ENCODE measurements at places on chromosomes 5 and 9.

DNA sequence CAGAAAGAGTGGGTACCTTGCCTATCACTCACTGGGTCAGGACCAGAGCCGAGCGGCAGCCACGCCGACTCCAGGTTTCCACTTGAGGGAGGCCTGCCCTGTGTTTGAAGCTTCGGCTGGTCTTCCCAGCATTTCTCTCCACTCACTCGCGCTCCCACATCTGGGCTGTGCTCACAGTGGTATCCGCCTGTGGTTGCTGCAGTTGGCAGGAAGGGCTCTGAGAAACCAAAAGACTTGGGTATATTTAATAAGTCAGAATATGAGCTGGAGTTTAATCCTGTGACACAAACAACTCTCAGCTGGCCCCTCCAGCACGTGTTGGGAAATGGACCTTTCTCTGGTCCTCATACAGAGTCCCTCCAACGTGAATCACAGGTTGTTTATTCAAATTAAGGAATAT lies 70.9 kb downstream of the SPRY4 start:
- DNase-seq, result no peak

GRCh38 chr9:91782708-91783214 lies 167.3 kb downstream of the ROR2 start:
- no peak for DNase-seq

GRCh38 chr5:10290438-10290837 lies 17.3 kb downstream of the CMBL start:
- DNase-seq, result no peak

DNA sequence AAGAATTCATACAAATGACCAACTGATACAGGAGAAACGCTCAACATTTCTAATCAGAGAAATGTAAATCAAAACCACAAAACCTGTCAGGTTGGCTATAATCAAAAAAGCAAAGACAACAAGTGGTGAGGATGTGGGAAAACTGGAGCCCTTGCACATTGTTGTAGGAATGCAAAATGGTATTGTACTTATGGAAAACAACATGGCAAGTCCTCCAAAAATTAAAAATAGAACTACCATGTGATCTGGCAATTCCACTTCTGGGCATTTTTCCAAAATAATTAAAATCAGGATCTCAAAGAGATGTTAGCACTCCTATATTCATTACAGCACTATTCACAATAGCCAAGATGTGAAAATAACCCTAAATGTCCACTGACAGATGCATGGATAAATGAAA lies 76.1 kb downstream of the FNIP1 start:
- DNase-seq, result no peak

GRCh38 chr5:57947181-57947580 lies 464.6 kb upstream of the ACTBL2 start:
- DNase-seq, result no peak

DNA sequence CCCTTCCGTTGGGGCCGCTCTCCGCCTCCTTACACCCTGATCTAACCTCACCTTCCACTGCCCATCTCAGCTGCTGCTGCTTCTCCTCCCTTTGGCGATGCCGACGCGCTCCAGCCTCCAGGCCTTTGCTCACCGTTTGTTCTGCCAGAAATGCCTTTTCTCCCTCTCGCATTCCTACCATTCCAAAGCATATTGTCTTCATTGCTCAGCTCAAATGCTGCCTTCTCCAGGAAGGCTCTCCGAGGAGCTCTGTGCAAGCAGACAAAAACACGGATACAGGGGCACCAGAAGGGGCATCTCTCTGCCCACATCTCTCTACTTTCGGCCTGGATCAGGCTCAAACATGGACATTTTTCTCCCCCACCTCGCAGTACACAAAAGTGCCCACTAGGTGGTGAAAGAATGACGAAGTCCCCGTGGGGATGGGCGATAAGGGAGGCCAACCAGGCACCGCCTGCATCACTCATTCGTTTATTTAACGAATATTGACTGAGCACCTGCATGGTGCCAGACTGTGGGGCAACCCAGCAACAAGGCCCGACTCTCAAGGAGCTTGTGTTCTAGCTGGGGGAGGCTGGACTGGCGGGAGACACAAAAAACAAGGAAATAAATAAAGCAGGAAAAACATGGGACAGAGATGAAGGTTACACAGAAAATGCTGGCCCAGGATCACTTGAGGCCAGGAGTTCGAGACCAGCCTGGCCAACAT lies 7.3 kb upstream of the GRHPR start:
- peak; percentile 76 for DNase-seq

GRCh38 chr5:72956324-72957140 lies 691 bp downstream of the FCHO2 start:
- DNase-seq, result peak; percentile 17

- DNase-seq, result no peak
These were observed 165.3 kb upstream of the NREP start for GRCh38 chr5:111922344-111922743.

DNA sequence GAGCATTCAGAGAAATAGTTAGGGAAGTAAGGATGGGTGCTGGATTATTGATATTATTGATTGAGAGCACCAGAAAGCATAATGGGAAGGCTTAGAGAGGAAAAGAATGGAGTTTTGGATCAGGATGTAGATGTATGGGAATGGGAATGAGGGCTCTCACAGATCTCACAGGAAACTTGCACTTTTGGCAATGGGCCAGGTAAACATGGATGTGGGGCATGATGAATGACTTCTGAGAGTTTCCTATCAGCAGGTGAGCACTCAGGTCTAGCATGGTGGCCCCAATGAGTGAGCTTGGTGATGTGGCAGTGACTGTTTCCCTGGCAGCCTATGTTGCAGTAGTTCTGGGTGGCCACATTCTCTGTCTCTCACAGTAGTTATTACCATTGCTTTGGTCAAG lies 283.8 kb downstream of the FBXL7 start:
- no peak for DNase-seq

- DNase-seq, result no peak
These were observed 71.6 kb upstream of the RNU6ATAC start for GRCh38 chr9:134236001-134236421.

- no peak for DNase-seq
These were observed 168.3 kb upstream of the DMAC1 start for GRCh38 chr9:7967851-7968250.

DNA sequence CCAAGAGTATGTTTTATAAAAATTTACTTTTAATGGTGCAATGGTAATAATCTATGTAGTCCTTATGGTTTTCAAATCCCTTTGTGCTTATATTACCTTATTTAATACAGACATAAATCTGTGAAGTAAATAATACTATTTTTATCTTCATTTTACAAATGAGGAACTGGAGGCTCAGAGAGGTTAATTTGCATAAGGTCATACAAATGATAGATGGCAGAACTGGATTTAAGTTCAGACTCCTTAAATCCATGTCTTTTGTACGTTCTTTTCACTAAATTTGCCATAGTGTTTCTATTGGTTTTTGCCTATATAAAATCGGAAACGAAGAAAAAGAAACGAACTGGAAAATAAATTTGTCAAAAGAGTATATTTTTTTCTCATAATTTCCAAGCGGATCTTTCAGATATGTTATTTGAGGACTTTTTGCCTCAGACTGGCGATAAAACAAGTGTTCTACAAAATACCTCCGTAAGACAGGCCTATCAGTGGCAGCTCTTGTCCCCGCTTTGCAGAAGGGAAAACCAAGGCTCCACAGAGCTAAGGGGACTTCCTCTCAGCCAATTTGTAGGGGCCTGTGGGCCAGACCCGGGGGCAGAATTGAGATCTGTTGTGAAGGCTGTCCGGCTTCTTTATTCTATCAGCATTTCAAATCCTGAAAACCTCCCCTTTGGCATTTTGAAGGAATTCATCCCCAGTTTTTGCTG lies 1.1 kb upstream of the TNFAIP8 start:
- no peak for DNase-seq

DNA sequence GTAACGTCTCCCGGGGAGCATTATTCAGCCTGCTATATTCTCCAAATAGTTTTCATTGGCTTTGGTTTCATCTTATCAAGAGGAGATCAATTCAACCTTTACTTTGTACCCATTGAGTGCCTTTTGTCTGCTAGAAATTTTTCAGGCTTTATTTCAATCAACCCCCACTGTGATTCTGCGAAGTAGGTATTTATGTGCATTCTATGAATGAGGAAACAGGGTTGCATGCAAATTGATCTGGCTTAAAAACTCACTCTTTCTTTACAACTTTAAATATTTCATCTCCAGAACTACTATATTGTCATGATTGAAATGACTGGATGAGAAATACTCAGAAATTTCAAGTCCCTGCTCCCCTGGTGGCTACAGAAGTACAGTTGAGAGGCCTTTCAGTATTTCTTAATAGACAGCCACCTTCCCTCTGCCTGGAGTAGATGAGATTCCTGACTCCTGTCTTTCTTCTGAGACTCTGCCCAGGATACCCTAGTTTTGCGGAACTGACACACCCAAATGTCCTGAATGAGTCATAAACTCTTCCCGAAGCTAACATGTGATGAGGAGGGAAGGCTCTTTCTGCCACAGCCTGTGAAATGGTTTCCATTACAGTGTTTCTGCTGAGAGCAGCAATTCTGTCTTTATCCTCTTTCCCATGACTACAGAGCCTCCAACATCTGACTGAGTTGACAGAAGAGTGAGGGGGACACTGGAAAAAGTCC lies 52.6 kb upstream of the TNC start:
- DNase-seq, result no peak

DNA sequence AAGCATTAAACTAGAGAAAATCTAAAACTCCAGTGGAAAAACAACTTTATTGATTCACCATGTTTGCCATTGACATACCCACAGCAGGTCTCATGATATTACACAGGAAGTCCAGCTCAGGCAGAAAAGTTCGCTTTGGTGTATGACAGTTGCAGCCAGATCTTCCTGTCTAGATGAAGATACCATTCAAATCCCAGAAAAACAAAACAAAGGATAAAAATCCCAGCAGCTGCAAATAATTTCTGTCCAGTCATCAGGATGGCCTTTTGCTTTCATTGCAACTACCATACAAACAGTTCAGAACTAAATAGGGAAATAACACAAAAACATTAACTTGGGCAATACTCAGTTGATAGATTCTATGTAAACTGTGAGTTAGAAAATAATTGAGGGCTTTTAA lies 136.0 kb upstream of the NREP start:
- DNase-seq, result no peak

GRCh38 chr9:30348904-30349303 lies 2035.5 kb upstream of the ACO1 start:
- DNase-seq, result no peak

DNA sequence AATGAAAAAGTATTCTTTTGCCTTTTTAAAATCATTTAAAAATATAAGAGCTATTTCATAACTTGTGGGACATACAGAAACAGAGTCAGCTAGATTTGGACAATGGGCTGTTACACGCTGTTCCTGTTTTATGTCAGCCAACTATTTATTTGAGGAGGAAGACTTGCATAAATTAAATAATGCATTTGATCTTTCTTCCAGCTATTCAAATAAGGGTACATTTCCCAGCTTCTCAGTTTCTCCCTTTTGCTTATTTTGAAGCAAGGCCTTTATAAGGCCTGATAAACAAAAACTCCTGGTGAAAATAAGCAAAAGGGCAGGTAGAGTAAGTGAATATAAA lies 6.5 kb downstream of the STOM start:
- DNase-seq, result no peak

GRCh38 chr9:38212016-38212415 lies 143.0 kb upstream of the SHB start:
- DNase-seq, result no peak

GRCh38 chr5:57738787-57739186 lies 256.2 kb upstream of the ACTBL2 start:
- no peak for DNase-seq

GRCh38 chr9:77819657-77820056 lies 171.5 kb upstream of the GNA14 start:
- DNase-seq, result no peak

- no peak for DNase-seq
These were observed 134.4 kb downstream of the BARX1 start for GRCh38 chr9:93820667-93821306.

DNA sequence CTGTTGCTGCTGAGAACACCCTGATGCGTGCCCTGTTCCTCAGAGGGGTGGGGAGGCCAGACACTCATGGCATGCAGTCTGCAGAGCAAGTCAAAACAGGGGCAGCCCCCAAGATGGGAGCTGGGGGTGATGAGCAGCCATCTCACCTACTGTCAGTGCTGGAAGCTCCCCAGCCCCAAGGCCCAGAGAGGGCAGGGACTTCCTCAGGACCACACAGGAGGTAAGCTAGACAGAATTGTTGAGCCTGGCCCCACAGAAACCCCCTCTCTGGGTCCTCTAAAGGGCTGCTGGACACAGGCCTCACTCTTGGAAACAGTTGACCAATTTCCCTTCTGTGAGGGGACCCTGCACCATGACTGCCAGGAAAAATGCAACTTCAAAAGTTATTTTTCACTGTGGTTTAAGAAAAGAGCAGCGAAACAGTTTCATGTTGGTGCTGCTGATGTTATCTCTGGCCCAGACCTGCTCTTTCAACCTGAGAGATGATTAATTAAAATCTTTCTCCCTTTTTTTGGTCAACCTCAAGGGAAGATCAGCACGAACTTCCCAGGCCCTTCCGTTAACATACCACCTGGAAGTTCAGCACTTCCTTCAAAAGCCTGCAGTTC lies 9.6 kb downstream of the CSF2 start:
- no peak for DNase-seq

- no peak for DNase-seq
These were observed 148.7 kb downstream of the LURAP1L start for GRCh38 chr9:12923468-12924009.

GRCh38 chr5:170631466-170632195 lies 127.8 kb downstream of the KCNIP1 start:
- no peak for DNase-seq

DNA sequence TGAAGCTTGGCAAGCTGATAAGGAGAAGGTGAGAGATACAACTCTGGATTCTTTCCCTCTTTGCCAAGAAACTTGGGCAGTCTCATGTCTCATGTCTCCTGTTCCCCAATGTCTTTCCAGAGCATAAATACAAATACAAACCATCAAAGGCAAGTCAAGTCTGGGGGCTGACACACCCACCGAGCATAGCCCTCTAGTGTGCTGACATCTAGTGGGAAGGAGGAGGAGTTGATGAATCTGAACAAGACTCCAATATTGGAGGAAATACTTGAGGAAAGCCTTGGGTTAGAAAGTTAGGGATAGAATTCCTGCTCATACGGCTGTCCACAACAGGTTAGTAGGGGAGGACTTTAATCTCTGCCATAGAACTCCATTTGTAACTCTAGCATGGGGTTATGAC lies 8.6 kb downstream of the MLANA start:
- no peak for DNase-seq

DNA sequence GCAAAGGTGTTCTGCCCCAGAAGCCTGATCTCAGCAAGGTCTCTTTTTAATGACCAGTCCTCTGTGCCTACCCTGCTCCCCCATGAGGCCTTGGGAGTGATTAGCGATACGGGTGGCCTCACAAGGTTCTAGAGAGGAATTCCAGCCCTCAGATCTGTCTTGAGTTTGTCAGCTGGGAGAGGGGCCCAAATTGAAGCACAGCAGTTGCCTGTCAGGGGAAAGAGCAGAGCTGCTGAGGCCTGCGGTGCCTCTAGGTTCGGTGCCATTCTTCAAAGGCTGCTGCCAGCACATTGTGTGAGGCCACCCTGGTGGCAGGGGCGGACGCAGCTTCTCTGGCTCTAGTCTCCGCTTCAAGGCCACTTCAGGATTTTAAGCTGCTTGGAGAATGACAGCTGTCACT lies 85.7 kb upstream of the GRIA1 start:
- DNase-seq, result no peak

Measured in effector memory CD8-positive, alpha-beta T cell (primary cell).